Germinal center (tissue), 1 donor: ENCODE measurements at places on chromosomes 6 and 20.

DNA sequence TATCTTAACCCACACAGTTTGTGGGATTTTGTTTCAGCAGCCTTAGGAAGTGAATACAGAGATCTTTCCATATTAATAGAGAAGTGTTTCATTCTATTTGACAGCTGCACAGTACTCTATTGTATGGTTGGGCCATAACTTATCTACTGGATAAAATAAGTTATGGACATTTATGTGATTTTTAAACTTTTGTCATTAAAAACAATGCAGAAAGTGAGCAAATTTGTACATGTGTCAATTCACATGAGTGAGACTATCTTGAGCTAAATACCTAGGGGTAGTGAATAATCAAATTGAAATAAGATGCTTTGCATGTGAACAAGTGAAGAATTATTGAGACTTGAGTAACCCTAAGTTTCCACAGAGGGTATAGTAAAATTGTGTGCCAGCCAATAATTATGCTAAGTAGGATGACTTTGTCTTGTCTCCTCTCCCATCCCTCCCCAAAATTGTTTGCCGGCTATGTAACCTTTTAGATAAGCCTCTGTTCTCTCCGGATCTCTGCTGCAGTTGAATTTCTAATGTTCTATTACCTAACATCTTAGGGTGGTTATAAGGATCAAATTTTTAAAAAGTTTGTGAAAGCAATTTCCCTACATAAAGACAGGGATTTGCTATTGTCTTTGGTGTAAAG, 33.3 kb upstream of the TPBG start:
- DNase-seq: no peak

- DNase-seq: no peak
Measured at GRCh38 chr20:44495802-44496481, 20.3 kb downstream of the TTPAL start.

GRCh38 chr20:38649275-38649891, 47.8 kb downstream of the ARHGAP40 start:
- no peak for DNase-seq

DNA sequence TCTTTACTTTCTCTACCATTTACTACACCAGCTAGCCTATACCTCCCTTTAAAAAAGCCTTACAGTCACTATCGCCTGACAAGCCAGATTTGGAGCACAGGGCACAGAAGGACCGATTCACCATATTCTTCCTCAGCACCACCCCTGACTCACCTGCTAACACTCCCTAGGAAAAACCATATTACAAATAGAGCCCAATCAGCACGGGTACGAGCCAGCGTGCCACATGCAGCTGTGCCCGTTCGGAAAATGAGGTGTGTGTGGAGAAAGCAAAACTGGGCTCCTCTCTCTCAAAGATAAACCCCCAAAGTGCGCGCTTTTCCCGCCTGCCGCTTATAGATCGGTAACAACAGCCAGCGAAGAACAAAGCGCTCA, 1.2 kb downstream of the SYNCRIP start:
- DNase-seq: no peak

DNA sequence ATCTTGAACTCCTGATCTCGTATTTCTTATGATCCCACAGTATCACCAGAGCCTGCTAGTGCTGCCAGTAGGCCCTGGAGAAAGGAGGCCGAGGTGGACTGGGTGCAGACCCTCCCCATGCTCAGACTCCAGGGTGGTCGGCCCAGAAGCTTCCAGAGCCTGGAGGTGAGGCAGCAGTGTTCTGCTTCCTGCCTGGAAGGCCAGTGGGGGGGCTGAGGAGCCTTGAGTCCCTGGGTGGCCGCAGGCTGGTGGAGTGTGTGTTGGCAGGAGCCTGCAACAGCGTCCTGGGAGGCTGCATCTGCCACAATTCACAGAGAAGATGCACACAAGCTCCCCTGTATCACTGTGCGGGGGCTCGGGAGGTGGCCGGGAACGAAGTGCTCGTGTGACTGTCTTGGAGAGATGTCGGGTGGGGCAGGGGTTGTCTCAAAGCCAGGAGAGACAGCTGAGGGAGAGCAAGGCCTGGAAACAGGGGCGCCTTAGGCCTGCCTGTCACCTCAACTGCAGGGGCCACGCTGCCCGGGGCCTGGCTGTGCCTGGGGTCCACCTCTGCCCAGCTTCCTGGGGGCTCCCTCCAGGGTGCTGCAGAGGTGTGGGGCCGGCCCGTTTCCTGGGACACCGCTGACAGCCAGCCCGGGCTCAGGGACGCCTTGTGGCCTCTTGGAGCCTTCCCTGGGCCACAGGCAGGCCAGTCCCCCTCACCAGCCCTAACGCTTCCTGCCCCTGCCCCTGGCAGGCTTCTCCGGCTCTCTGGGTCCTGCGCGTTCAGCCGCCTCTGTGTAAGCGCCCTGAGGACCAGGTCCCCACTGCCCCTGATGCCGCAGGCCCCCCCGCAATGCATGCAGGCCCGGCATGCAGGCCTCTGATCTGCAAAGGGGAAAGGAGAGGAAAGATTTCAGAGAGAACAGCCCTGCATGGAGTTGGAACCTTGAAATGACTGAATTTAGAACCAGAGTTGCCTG, 24.2 kb upstream of the MAS1 start:
- no peak for DNase-seq

GRCh38 chr6:10385524-10386132, 29.2 kb downstream of the TFAP2A start:
- no peak for DNase-seq

DNA sequence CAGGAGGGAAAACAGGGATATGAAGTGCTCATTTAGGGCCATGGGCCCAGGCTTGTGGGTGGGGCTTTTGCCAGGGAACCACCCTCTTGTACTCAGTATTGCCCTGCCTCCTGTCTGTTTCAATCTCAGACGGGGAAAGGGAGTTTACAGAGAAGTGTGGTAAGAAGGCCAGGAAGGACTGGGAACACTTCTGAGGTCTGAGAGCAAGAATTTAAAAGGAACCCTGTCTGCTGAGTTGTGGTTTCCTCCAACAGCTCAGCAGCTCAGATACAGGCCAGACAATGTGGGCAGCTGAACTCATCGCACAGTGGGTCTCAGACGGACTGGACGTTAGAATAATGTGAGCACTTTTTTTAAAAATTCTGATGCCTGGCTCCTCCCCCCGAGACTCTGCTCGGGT, 354.1 kb upstream of the ARID1B start:
- no peak for DNase-seq

DNA sequence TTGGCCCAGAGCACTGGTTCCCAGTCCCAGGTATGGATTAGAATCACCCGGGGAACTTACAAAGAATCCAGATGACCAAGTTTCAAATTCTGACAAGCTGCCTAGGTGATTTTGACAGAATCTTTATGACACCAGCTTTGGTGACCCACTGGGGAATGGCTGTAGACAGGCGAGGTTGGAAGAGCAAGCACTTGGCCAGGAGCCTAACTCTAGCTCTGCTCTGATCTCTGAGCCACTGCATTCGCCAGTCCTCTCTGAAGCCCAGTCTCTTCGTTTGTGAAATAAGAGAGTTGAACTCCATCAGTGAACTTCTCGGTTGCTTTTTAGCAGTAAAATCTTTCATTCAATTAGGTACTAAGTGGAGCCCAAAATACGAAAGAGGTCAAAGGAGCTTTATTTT, 161.2 kb downstream of the VEGFA start:
- DNase-seq: no peak

- DNase-seq: peak; percentile 53
Measured at GRCh38 chr6:129490521-129491255, 219.3 kb downstream of the ARHGAP18 start.

DNA sequence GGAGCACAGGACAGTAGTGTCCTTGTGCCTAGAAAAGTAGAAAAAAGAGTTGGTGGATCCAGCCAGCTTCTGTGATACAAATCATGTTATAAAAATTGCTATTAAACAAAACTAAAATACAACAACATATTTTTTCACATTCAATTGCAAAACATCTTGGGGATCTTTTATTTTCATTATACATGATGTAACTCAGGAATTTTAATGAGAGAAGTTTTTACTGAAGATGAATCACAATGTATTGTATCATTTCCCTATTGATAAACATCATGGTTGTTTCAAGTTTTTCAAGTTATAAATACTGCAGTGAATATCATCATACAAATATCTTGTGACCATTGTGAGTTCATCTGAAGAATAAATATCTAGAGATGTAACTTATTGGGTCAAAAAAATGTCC, 608.0 kb downstream of the PHF3 start:
- DNase-seq: no peak

DNA sequence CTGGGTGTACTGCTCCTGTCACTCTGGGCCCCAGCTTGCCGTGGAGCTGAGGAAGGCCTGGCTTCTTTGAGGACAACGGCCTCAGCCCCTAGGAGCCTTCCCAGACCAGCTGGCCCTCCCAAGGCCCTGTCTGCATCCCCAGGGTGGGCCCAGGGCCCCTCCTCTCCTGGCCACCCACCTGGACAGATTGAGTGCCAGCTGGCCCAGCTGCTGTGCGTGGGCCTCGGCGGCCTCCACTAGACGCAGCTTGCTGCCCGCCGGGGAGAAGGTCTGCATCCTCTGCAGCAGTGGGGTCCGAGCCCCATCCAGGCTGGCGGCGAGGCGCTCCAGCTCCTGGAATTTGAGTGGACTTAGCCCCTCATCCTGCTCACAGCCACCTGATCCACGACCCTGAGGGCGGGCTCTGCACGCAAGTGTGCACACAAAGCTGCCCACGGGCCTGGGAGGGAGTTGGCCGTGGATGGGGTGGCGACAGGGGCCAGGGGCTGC, 14.4 kb downstream of the ADRM1 start:
- no peak for DNase-seq

GRCh38 chr6:108322728-108323127, 27.9 kb downstream of the AFG1L start:
- DNase-seq: no peak

DNA sequence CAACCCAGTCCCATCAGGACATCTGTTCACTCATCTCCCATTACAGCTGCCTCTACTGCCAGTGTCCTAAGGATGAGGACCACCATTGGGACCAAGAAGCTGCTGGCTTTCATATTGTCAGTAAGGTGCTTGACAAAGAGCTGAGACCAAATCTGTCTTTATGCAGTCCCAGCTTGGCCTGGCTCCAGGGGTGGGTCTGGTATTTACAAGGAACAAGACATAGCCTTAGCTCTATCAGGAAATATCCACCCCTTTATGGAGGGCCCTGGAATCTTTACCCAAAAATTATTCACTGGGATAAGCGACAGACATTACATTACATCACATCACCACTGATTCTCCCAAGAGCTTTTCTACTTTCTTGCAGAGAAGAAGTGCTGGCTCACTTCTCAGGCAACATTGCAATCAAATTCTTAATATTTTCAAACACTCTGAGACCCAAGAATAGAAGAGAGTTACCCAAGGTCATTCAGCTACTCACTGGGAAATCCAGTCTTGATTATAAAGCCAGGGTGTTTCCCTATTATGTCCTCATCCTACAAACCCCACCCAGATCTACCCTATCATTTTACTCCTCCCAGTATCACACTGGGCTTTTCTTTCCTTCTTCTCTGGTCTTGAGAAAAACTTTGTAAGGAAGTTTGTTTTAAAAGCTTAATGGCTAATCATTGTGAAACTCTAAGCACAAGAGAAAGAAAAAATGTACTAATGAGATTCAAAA, 11.5 kb upstream of the PI3 start:
- DNase-seq: no peak

GRCh38 chr20:53074811-53075314, 102.7 kb downstream of the TSHZ2 start:
- DNase-seq: no peak

DNA sequence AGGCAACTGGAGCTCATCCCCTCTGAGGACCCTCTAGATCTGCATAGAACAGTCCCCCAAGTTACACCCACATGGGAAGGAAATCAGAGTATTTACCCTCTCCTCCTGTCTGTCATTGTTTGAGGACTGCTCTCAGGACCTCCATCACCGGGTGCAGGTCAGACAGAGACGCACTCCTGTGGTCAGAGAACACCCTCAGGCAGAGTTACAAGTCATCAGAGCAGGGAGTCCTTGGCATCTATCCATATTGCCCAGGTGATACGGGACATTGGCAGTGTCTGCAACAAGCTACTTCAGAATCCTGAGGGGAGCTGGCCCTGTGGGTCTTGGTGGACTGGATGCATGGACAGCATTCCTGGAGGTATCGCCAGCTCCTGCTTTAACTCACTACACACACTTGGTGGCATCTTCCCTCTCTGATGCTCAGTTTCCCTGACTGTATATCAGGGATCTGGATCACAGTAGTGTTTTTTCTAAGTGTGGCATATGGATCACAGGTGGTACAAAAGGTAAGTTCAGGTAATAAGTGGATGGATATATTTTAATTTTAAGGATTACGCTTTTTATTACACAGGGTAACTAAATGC, 15.1 kb upstream of the ISM1 start:
- DNase-seq: no peak

DNA sequence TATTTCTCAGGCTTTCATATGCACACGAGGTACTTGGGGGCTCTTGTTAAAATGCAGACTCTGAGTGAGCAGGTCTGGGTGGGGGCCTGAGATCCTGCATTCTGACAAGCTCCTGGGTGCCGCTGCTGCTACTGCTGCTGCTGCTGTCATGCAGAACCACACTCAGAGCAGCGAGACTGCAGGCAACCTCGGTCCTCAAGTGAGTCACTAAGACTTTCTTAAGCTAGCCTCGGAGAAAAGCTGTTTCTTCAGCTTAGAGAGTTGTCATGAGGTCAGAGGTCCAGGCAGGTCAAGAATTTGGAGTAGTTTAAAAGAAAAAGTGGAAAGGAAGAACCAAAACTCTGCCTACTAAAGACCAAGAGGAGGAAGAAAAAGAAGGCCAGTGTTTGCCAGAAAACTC, 92.9 kb downstream of the SPTLC3 start:
- DNase-seq: no peak

DNA sequence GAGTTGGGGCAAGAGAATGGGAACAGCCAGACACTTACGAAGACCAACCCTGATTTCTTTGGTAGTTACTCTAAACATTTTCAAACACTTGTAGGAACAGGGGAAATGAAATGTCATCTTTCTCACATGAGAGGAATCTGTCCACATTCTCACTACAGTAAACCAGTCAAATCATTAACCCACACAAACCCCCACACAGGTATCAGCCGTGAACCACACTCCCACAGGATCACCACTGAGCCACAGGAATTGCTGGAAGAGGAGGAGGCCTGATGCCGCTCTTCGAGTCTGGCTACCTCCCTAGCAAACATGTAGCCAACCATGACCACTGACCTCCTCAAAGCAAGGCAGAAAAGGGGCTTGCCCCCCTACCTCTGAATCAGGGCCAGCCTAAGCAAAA, 6.9 kb upstream of the RSPO3 start:
- no peak for DNase-seq

GRCh38 chr20:35757098-35757705, 14.6 kb upstream of the PHF20 start:
- DNase-seq: no peak
